ENCODE measurements at places on chromosomes 5 and 9.

GRCh38 chr9:133581011-133581410, 28.2 kb downstream of the FAM163B start:
- DNase-seq = no peak

- DNase-seq = no peak
Measured at GRCh38 chr5:7209658-7210057, 186.3 kb upstream of the ADCY2 start.

- DNase-seq = no peak
Measured at GRCh38 chr5:59799668-59800346, 93.7 kb downstream of the PDE4D start.

DNA sequence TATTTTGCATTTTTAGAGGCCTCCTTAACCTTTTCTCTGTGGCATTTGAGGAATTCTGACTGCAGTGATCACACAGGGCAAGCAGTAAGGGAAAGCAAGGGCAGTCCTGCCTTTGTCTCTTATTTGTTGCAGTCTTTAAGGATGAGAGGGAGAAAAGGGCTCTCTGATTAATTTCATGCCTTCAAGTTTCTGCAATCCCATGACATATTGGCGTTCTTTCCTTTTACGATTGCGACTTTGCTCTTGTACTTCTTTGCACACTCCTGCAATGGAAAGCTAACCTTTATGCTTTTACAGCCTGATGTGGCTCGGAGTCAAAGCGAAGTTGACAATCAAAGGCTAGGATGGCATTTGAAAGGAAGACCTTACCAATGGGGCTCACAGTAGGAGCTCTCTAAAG, 698.4 kb downstream of the DNAH5 start:
- DNase-seq = no peak

GRCh38 chr9:72132052-72132451, 17.2 kb upstream of the GDA start:
- DNase-seq = no peak

DNA sequence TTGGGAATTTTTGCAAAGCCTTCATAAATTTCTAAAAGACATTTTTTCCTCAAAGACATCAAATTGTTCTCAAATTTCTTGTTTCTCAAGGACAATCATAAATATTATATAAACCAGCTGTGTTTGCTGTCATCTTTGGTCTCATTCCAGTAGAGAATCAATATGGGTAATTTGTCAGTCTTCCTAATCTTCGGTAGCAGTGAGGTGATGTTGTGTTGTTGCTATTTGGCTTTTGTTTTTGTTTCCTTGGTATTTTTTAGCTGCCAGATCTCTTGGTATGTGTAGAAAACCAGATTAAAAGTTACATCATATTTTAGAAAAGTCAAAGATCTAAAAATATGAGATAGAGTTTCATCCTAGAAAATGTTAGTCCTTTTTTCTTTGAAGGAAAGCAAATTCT, 87.5 kb downstream of the CAMK4 start:
- DNase-seq = no peak

DNA sequence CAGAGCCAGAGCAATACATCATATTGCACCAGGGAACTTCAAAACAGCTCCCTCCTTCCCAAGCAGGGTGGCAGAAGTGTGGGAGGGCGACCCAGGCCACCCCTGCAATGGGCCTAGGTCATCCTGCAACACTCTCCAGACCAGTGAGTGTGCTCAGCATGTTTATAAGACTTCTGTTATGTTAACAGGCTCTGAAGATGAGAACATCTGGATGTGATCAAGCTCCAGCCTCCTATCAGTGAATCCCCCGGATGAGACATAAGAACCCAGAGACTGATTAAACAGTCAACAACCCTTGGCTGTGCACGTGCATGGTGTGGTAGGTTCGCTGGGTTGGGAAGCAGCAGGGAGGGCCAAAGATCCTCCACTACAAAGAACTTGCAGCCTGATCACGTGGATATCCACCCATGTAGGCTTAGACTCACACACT, 63.3 kb downstream of the ABCA1 start:
- no peak for DNase-seq

DNA sequence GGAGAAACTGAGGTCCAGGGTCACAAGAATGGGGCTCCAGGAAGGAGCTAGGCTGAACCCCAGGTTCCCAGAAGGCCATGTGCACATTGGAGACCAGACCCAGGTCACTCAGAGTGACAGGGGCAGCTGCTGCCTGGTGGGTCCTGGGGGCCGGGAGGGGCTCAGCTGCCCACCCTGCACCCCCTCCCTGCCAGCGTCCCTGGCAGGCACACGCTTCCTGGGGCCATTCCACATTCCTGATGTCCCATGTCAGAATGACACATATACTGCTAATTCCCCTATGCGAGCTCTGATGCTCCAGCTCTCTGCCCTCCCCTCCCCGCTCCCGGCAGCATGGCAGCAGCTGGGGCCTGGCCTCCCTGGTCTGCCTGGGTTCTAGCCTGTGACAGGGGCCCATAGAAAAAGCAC, 14.0 kb downstream of the FGFR4 start:
- DNase-seq = no peak

GRCh38 chr9:22454016-22454415, 7.4 kb downstream of the DMRTA1 start:
- DNase-seq = no peak

- DNase-seq = no peak
Measured at GRCh38 chr9:138061631-138062030, 184.0 kb downstream of the CACNA1B start.

DNA sequence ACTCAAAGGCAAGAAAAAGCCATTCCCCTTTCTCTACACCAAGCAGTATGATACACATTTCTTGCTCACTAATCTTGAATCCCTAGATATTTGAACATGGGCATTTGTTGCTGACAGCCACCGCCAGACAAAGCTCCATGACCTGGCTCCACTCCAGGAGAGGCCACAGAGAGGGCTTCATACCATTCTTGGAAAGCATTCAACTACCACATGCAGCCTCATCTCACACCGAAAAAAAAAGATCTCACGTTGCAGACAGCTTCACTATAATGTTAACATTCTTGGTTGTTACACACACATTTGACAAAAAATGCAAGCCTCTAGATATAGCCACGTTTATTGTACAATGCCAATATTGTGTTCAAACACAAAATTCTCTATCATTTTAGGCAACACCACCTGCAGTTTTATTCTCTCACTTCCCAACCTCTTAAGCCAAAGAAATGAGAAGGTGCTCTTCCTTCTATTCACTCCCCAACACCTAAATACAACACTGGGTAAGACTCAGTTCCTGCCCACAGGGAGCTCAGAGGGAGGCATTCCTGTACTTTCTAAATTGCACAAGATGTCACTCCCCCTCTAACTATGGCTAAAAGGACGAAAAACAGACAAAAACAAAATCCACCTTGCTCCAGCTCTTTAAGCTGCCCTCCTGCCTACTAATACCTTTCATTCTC, 222.4 kb downstream of the TSSK1B start:
- no peak for DNase-seq

GRCh38 chr9:29006628-29007027, 1433.3 kb upstream of the C9orf72 start:
- no peak for DNase-seq

- no peak for DNase-seq
Measured at GRCh38 chr9:14207352-14207995, 106.5 kb downstream of the NFIB start.

- DNase-seq = no peak
Measured at GRCh38 chr9:104882566-104882965, 45.4 kb downstream of the ABCA1 start.

DNA sequence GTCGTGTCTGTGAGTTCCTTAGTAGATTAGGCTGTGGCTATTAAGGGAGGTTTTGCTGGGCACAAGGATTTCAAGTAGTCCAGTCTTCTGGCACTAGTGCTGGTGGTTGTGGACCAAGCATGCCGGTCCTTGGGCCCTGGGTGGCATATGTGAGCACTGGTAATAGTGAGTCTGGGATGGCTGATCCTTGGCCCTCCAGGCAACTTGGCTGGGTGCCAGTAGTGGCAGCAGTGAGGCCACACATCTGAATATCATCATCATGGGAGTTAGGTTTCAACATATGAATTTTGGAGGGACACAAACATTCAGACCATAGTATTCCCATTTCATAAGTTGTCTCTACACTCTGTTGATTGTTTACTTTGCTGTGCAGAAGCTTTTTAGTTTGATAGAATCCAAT, 25.3 kb upstream of the APBA1 start:
- no peak for DNase-seq

- no peak for DNase-seq
Measured at GRCh38 chr5:73204332-73204731, 31.3 kb downstream of the TMEM174 start.

DNA sequence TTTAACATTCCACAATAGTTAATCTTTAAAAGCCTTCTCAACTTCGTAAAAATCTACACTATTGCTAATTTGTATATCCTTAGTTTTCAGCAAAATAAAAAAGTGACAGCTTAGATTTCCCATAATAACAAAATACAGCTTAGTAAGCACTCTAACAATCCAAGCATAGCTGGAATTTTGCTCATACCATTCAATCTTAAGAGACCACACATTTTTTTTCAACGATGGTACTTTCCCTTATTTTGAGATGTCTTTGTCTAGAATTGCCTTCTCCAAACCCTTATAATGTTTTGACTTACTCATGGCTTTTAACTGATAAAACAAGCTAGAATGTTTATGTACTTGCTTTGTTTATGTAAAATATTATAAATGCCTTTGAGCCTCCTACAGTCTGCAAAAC, 65.6 kb downstream of the HOMER1 start:
- DNase-seq = no peak

GRCh38 chr9:133619791-133620190, 10.6 kb upstream of the FAM163B start:
- DNase-seq = peak; percentile 23

DNA sequence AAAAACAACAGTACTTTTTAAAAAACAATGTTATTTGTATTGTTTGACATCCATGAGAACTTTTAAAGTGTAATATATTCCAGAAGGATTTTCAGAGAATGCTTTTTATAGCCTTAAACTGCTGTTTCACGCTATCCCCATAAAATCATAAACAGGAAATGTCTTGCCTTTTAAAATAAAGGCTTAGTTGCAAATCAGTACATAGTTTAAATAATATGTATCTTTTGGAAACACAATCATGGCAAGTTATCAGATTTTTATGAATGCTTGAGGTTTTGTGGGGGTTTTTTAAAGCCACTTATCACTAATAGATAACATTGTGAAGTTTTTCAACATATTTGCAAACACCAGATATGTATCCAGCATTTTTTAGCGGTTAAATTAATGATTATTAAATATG, 37.2 kb upstream of the F2RL2 start:
- DNase-seq = no peak

DNA sequence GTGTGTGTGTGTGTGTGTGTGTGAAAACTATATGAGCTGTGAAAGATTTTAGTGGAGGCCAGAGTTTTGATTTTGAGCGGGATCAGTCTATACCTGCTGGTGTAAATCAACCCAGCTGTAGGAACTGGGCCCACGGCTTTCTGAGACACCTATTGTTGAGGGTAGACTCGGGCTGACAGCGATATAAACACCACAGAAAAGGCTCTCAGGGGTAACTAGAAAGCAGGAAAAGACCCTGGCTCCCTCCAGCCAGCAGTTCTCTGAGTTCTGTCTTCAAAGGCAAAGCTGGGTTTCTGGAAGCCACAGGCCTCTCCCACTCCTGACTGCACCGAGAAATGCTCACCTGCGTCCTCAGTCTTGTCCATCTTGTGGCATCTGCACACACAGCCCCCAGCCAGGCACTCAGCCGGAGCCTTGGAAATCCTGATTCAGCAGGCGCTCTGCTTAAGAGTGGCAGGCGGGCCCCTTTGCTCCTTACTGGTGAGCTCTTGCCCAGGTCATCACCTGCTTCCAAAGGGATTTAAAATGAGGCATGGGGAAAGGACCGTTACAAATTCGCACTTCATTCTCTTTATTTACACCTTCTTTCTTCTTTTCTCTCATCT, 223.3 kb downstream of the NDUFS4 start:
- no peak for DNase-seq

DNA sequence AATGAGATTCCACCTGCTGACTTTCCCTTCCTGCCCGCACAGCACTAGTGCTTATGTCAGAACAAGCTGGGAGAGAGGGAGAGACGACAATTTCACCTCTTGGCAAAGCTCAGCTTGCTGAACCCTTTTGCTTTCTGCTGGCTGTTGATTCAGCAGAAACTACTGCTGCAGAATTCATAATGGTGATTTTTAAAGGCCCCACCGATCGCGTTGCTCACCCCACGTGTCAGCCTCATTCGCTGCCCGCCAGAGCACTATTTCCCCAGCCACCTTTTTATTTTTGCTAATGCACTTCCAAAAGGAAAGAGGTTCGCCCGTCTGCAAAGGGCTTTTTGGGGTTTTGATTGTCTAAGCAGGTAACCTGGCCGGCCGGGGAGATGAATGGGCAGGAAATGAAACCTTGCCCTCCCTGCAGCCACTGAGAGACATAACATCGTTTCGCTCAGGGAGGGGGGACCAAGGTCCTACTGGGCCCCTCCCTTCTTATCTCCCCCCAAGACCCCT, 1.3 kb downstream of the PPP2R2B start:
- no peak for DNase-seq

DNA sequence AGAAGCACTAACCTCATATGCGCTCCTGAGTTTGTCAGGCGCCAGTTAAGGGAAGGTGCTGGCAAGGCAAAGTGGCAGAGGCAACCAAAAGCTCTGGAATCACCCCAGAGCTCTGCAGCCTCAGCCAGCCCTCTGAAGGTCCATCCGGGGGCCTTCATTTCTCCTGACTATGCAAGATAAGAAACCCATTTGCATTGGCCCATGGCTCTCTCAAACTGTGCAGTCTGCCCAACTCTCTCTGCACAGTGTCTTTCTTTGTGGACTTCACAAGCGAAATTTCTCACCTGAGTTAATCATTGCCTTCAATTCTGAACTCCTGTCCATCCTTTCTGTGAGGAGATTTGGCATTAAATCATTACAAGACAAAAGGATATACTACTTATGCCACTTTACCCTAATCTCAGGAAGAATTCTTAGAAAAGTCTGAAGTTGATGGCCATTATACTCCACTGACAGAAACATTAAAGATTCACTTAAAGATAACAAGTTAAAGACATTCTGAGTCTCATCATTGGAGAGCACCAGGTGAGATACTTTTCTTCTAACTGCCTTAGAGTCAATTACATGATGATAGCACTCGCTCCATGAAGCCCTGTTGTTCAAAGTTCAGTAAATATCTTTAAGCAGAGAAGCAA, 235.6 kb downstream of the SPOCK1 start:
- no peak for DNase-seq

DNA sequence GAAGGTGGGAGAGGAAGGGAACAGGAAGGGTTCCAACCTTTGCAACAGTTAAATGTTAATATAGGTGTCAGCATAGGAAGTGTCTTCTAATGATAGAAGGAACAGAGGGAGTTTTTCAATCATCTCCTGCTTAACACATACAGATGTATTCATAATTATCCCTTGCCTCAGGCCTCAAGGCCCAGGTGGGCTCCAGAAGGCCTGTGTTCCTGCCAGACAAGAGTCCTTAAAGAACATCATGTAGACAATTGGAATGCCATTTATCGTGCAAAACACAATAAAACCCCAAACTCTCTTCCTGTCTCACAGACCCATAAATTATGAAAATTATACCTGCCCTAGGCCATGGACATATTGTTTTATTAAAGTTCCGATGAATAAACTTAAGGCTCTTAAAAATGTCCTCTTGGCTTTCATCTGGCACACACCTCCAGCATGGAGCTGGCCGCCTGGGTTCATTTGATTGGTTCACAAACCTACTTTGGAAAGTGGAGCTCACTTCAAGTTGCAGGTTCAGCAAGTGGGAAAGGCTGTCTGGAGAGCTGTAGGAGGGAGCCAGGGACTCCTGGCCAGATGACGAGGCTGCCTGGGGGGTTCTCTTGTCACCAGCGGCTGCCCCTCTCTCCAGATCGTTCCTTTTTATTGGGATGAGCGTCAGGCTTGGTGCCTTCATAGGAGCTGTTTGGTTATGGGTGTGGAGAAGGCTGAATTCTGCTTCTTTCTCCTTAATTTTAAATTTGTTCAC, 17.5 kb downstream of the SPRY4 start:
- no peak for DNase-seq

GRCh38 chr9:80552931-80553330, 981.2 kb downstream of the TLE4 start:
- no peak for DNase-seq

Measured in stimulated activated CD8-positive, alpha-beta memory T cell treated with anti-CD3 and anti-CD28 coated beads, Interleukin-15, amount 100 ng/mL, for 4 hours (primary cell).